Effector CD4-positive, alpha-beta T cell (primary cell): ENCODE measurements at places on chromosomes 11 and 22.

DNA sequence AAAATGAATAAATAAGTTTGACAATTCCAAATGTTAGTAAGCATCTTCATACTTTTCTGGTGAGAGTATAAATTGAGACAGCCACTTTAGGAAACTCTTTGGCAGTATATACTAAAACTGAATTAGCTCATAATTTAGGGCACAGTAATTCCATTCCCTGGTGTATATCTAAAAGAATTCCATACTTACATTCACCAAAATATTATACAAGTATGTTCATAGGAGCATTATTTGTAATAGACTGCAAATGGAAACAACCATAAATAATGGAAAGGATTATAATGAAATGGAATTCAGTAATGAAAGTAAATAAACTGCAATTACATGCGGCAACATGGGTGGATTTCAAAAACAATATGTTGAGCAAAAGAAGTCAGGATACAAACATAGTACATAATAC lies 315.8 kb upstream of the LRRC4C start:
- no peak for DNase-seq

DNA sequence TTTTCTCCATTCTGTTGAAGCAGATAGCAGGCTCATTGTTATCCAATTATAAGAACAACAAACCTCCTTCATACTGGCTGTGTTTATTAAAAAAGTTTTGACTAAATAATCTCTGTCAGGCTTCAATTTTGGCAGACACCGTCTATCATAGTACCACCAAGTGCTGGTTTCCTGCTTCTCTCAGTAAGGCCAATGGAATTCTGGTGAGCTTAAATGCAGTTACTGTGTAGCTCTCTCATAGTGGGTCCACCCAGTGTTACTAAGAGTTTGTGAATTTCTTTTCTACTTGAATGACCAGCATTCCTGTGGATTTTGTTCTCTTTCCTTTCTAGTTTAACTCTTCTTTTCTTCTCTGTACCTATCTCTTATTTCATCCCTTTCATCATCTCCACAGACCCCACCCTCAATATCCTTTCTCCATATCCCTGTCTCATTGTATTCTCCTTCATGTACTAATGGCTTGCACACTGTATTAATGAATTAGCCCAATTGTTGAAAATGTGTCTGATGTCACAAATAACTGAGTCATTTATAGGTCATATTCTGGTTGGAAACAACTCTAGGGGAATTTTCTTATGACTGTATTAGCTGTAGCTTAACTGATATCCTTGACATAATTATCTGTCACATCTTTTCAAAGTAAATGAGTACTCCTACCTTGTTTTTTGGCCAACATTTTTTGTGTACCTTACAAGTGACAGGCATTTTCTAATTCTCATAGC lies 372.1 kb downstream of the FAT3 start:
- no peak for DNase-seq

GRCh38 chr11:35099278-35100012 lies 39.5 kb upstream of the CD44 start:
- no peak for DNase-seq

- DNase-seq, result no peak
These were observed 20.2 kb upstream of the SEPTIN5 start for GRCh38 chr22:19693981-19694670.

- DNase-seq, result no peak
These were observed 138.2 kb downstream of the COMMD9 start for GRCh38 chr11:36150986-36151385.

DNA sequence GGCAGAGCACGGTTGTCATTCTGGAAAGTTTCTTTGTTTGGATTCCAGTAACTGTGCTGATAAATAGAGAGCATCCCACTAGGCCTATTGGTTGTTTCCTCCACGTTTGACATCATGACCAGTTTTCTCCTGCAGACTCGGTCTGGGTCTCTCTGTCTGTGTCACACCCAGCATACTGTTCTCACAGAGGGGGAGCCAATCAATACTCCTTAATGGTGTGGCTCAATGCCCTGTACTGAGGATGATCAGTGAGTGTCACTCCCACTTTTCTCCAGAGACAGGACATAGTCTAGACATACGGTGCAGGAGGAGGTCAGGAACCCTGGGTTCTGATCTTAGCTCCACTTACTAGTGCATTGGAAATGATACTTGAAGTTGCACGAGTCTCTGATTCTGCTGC lies 88.2 kb upstream of the BLID start:
- no peak for DNase-seq

- no peak for DNase-seq
These were observed 4.6 kb upstream of the RNF185 start for GRCh38 chr22:31155422-31155821.

GRCh38 chr22:17562906-17563870 lies at the start of gene SLC25A18:
Gene SLC25A18 (plus strand): TSS chr22:17563498. CDS start chr22:17579945, 16,447 bp downstream.
- no peak for DNase-seq
